ENCODE measurements at places on chromosomes 7 and 10. TPM values are rescaled to one million over a fixed set of nuclear protein-coding genes. Genes with fewer than 3 reads are reported as not detected.

The ATG9B gene
- under 0.01 TPM for total RNA-seq

The RELN gene
- 7.9 TPM for total RNA-seq

The OR2A42 gene
- total RNA-seq, result under 0.01 TPM

The IFIT1B gene
- total RNA-seq, result not detected

The SLC26A4 gene
- 3.4 TPM for total RNA-seq

The TRPV5 gene
- not detected for total RNA-seq

The SEMA3A gene
- 0.92 TPM for total RNA-seq

The UBE2D1 gene
- total RNA-seq, result 10.3 TPM

The ACTL6B gene
- total RNA-seq, result not detected

The MPP7 gene
- 0.07 TPM for total RNA-seq

Data from pulmonary artery endothelial cell (primary cell).